ENCODE measurements at places on chromosomes 1 and 21.
A peak's percentile ranks its signal among the peaks of the same experiment; 100 is the strongest.

DNA sequence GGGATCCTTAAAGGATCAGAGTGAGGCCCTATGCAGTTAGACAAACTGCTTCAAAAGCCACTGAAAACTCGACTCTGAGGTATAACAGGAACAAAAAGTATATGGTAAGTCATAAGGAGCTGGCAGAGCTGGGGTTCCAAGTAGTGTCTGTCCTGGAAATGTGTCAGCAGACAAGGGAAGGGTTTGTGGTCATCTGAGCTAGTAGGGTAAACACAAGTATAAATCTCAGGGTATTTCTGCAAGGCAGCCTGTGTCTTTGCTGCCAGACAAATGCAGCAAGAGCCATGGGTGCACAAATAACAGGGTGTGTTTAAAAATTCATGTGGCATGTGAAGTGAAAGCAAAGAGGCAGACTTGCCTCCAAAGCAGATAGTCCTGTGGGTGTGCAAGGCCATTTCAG lies 759.0 kb upstream of the ADAMTS5 start:
- H3K36me3 ChIP-seq, result no peaks in the 10 kb centered on the region
- no peaks in the 10 kb centered on the region for H3K4me1 ChIP-seq
- no peak for DNase-seq
- H3K27me3 ChIP-seq, result no peaks in the 10 kb centered on the region
- H3K27ac ChIP-seq, result no peak overlapping the region

DNA sequence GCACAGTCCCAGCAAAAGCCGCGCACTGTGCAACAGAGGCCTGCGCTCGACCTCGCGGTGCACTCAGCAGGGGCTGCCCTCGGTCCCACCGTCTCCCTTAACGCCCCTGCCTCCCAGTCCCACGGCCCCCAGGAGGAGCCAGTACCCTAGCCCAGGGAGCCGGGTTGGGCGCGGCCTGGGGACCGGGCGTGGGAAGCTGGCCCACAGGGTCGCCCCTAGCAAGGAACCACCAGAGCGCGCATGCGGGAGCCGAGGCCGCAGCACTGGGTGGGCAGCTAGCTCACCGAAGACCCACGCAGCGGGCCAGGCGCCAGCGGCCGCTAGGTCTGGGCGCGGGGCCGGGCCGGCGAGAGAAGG lies 21.6 kb upstream of the ZNF678 start:
- H3K4me3 ChIP-seq, result peak overlapping the region; percentile 61
- no peak overlapping the region for H3K27ac ChIP-seq
- H3K27me3 ChIP-seq, result peaks cover 25% of the 10 kb centered on the region
- DNase-seq, result no peak
- peaks cover 11% of the 10 kb centered on the region for H3K4me1 ChIP-seq
- H3K36me3 ChIP-seq, result no peaks in the 10 kb centered on the region

GRCh38 chr1:159786465-159786864 lies 5.7 kb downstream of the DUSP23 start:
- DNase-seq, result no peak
- H3K36me3 ChIP-seq, result no peaks in the 10 kb centered on the region
- H3K27me3 ChIP-seq, result peaks cover 1% of the 10 kb centered on the region
- H3K27ac ChIP-seq, result no peak overlapping the region
- no peak overlapping the region for H3K4me3 ChIP-seq

DNA sequence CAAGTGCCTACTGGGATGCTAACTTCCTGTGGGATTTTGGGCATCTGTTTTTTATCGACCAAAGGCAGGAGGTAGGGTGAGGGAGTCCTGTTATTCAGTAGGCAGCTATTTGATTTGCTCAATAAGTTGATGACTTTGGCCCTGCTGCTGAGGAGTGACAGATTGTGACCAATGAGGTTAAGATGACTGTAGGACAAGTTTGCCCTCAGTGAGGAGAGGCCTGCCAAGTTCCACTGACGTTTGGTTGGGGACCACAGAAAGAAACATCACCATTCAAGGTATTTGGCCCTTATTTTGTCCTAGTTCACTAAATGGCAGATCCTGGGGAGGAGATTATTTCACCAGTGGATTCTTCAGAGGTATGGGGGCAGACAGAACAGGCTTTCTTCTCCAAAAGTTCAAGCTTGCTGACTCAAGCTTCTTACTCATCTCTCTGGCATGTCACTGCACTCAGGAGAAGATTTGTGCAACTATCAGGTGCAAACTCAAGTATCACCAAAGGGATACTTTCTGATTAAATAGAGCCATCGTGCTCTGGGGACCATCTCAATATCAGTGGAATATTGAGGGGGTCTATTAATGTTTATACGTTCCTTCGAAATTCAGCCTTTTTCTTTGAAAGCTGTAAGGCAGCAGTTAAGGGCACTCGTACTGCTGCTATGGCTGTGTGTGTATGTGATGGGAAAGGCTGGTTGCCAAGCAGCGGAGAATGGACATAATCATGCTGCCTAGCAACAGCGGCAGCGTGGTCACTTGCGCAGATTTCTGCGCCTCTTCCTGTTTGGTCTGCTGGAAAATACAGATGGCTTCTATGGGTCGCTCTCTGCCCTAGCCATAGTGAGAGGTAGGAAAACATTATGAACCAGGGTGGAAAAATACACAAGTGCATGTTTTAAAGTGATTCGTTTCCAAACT lies 78.7 kb downstream of the PBX1 start:
- no peaks in the 10 kb centered on the region for H3K36me3 ChIP-seq
- no peak overlapping the region for H3K27ac ChIP-seq
- no peaks in the 10 kb centered on the region for H3K4me1 ChIP-seq
- no peak overlapping the region for H3K4me3 ChIP-seq
- no peaks in the 10 kb centered on the region for H3K27me3 ChIP-seq
- DNase-seq, result no peak

DNA sequence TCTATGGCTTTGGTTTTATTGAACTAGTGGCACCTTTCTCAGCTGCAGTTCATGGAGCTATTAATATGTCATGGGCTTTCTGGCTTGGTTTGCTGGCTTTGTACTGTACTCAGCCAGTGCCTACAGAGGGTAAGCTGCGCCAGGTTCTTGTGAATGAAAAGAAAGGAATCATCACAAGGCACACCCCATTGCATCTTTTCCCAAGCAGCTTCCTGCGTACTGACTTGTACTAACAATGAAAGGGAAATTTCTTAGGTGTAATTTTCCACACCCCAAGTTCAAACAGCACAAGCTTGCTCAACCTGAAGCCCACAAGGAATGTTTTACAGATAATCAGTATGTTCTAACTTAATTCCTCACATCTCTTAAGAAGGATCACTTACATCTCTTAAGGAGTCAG lies 78.0 kb upstream of the TNFSF18 start:
- H3K4me1 ChIP-seq, result no peaks in the 10 kb centered on the region
- no peak overlapping the region for H3K27ac ChIP-seq
- no peak overlapping the region for H3K4me3 ChIP-seq
- DNase-seq, result no peak
- H3K27me3 ChIP-seq, result no peaks in the 10 kb centered on the region

GRCh38 chr1:231919886-231920285 lies 293.3 kb downstream of the DISC1 start:
- no peak overlapping the region for H3K4me3 ChIP-seq
- H3K27ac ChIP-seq, result no peak overlapping the region
- H3K36me3 ChIP-seq, result no peaks in the 10 kb centered on the region
- no peak for DNase-seq
- H3K4me1 ChIP-seq, result peaks cover 7% of the 10 kb centered on the region

Data from thymus (tissue), 14 donors.